ENCODE measurements at places on chromosomes 6 and 20.

- DNase-seq, result no peak
Observed at GRCh38 chr20:8664778-8665177, 404.1 kb upstream of the PLCB4 start.

DNA sequence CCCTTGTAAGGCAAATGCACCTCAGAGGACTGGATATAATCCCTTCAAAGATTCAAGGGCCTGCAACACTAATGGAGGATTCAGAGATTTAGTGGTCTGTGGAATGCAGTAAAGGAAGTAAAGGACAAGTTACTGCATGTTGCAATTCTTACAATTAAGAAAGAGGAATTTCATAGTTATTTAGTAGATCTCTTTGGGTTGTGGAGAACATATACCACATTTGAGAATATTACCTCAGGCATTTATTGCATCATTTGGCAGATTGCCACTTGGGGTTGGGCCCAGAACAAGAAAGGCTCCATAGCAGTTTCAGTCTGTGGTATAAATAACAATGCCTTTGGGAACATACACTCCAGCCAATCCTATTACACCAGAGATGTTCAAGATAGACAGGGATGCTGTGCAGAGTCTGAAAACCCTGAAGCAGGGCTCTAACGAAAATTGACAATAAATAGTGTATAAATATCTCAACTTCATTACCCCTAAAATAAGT lies 20.9 kb upstream of the EPM2A start:
- DNase-seq, result no peak

DNA sequence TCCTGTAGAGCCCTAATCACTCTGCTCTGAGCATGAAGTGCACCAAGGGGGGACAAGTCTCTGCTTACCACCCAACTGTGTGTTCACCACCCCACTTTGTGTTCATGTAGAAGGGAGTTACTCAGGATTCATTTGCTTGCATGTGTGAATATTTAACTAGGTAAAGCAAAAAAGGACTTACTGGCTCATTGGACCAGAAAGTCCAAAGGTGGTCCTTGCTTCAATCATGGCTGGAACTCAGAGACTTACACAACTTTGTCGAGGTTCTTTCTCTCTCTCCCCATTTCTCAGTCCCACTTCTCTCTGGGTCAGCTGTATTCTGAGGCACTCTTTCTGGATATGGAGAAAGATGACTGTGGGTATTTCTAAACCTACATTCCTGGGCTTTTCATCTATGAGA lies 4.0 kb downstream of the TMEM200A start:
- no peak for DNase-seq

- DNase-seq, result no peak
Observed at GRCh38 chr6:137264311-137265075, 45.3 kb upstream of the IFNGR1 start.

DNA sequence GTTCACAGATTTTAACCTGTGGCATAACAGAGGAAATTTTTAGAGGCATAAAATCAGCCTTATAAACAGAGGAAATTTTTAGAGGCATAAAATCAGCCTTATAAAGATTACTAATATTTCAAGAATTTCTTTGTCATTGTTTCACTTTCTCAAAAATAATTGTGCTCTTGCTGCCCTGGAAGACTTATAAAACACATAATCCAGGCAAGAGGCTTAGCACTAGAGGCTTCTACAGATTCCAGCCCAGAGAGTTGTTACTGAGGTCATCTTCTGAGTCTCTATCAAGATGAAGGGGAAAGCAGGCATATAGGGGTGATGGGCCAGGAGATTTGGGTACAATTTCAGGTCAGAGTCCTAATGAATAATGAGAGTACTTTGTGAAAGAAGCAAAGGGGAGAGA lies 85.7 kb downstream of the RFPL4B start:
- DNase-seq, result no peak

DNA sequence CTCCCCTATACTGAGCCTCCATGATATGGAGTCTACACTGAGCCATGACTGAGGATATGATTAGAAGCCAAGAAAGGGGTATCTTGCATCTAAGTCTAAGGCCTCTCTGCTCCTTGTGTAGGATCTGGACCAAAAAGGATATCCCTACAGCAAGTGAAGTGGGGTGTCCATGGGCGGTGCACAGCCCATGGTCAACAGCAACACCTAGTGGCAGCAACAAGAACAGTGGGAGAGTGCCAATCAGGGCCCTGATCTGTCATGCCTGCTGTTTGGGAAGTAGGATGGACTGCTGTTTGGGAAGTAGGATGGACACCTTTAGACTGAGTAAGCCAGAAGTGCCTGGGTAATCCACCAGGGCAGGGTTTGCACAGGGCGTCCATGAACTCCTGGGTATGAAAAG lies 22.4 kb downstream of the PTGIS start:
- no peak for DNase-seq

DNA sequence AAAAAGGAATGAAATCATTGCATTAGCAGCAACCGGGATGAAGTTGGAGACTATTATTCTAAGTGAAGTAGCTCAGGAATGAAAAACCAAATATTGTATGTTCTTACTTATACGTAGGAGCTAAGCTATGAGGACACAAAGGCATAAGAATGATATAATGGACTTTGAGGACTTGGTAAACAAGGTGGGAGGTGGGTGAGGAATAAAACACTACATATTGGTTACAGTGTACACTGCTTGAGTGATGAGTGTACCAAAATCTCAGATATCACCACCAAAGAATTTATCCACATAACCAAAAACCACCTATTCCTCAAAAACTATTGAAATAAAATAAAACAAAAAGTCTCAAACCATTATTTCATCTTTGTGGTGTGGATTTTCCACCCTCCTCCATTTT lies 593.5 kb downstream of the TENT5A start:
- DNase-seq, result no peak

GRCh38 chr6:126957721-126958120 lies 160.8 kb upstream of the RSPO3 start:
- DNase-seq, result no peak

GRCh38 chr20:64108731-64109681 lies 1.6 kb upstream of the NPBWR2 start:
- no peak for DNase-seq

DNA sequence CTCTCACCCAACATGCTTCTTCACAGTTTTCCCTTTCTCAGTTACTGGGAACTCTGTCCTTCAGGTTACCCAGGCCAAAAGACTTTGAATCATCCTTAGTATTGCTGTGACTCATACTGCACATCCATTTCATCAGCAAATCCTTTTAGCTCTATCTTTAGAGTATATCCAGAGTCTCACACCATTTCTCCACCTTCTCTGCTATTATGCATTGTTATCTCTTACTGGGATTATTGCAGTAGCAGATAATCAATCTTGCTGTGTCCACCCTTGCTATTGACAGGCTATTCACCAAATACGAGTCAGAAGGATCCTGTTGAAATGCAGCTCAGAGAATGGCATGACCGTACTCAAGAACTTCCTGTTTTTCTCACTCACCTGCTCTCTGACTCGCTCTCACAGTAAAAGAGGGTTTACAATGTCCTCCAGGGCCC lies 57.3 kb downstream of the BCKDHB start:
- DNase-seq, result no peak

DNA sequence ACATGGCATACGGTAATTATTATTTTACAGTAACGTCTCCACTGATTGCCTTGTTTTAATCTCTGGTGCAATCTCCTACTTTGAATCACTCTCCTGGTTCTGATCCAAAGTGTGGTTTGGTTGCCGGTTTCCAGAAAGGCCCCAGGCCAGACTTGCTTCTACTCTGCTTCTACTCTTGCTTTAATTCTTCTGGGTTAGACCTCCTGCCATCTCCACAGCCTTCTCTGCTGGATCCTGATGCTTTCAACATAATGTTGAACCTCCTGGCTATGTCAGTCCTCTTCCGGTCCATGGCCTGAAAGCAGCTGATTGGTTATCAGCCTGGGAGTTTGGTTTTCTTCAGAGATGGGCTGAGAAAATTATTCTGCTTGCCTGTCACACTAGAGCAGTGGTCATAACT lies 266.5 kb upstream of the RIMS1 start:
- no peak for DNase-seq

- DNase-seq, result peak; percentile 93
Observed at GRCh38 chr20:57398231-57398821, 7.1 kb downstream of the RBM38 start.

- DNase-seq, result no peak
Observed at GRCh38 chr20:33830371-33830770, 19.2 kb downstream of the CHMP4B start.

DNA sequence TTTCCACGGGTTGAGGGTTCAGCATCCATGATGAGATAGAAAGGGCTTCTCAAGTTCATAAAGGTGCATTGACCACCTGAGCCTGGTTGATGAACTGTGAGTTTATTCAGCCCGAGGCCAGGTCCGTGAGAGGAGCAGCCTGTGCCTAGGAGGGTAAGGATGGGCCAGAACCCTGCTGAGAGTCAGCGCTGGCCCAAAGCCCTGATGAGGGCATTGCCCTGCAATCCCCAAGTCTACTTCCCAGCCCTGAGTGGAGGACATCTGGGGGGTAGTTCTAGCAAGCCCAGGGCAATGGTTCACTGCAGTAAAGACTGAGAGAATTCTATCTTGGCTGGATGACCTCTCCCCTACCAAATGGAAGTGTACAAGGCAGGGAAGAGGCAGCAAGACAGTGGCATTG lies 123.3 kb upstream of the NXT1 start:
- no peak for DNase-seq

- no peak for DNase-seq
Observed at GRCh38 chr6:89616531-89616930, 22.0 kb downstream of the LYRM2 start.

DNA sequence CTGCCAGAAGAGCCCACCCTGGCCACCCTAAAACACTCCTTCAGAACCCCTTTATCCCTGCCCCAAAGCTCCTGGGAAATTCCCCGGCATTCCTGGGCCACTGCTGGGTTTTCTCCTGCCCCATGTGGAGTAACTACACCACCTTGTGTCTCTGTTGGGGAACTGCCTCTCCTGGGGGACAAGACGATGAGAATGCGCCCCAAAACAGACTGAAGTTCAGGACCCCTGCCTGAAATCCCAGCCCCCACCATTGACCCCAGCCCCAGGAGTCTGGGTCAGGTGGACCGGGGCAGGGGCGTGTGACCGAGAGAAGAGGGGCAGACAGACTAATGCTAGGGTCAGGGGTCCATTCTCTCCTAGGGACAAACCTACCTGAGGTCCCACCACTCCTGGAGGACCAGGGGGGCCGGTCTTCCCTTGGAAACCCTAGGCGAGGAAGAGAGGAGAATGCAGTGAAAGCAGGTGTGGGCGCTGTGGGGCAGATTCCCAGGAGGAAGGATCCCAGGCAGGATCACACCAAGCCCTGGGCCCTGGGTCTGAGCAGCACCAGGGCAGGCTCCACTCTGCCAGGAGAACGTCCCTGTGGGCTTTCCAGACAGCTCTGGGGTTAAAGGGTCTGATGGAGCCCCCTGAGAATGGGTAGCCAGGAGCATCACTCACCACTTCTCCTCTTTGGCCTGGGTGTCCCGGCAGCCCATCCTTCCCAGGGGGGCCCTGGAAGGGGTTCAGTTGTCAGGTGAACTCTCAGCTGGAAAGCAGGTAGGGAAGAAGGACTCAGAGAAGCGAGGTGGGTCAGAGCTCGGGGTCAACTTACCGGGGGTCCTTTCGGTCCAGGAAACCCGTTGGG lies 19.4 kb downstream of the COL11A2 start:
- no peak for DNase-seq
